ENCODE measurements at places on chromosomes 7 and 10.
A peak's percentile ranks its signal among the peaks of the same experiment; 100 is the strongest.

- DNase-seq = no peak
Observed at GRCh38 chr7:107998150-107998549, 4.8 kb downstream of the LAMB1 start.

DNA sequence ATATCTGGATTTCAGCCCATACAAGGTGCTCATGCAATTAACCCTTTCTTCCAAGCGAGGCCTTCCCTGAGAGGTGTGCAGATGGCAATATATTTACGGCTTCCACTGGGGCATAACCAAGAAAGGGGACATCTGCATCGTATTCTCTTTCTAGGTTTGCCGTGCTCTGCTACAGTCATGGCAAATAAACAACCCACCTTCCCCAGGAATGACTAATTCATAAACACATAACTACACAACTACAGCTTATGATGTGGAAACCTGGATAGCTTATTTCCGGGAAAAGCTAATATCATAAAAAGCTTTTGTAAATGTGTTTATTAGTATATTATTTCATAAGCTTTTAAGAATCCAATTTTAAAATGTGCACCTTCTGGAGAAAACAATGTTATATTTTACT, 120.0 kb downstream of the CAMK1D start:
- no peak for DNase-seq

GRCh38 chr10:44311563-44312051, 73.3 kb downstream of the CXCL12 start:
- no peak for DNase-seq

- DNase-seq = no peak
Observed at GRCh38 chr7:151863386-151864079, 13.4 kb downstream of the PRKAG2 start.

- no peak for DNase-seq
Observed at GRCh38 chr10:132607491-132607890, 69.9 kb downstream of the INPP5A start.

DNA sequence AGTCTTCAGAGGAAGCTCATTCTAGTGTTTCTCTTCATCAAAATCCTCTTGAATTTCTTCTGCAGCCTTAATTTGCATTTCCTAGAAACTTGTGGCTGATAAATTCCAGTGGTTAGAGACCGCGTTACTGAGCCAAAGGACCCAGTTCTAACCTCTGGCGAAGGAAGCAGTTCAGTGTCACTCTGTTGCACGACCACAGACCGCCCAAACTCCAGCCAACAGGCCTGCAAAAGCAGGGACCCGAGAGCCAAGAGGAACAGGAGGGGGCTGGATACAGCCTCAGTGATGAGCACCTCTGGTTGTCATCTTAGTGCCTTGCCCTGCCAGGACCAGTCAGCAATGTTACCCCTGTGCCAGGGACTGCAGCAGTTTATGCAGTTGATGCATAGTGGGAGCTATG, 70.0 kb downstream of the AFAP1L2 start:
- no peak for DNase-seq

DNA sequence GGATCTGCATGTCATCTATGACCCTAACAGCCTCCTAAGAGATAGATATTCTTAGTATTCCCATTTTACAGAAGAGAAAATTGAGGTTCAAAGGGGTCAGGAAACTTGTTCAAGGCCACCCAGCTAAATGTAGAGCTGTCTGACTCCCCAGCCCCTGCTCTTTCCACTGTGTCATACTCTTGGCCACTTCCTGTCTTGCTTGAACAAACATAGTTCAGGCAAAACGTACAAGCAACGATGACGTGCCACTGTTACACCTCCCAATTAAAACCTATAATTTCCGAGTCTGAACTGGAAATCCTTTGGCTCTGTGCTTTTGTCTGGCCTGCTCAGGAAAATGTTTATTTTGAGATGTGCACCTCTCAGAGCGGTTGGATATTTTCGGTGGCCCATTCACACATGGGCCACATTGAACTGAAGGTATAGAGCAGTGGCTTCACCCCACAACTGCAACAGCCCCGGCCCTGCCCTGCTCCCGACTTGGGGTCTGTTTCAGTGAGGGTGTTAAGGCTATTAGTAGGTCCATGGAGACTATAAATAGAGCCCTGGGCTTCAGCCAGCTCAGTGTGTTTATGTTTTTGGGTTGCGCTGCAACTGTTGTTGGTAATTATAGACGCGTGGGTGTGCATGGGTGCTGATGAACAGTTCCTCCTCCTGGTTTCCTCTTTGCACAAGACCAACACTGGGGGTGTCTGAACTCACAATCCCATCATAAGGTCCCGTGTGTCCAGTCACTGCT, 172.3 kb upstream of the ADO start:
- no peak for DNase-seq

GRCh38 chr7:121395494-121395960, 581 bp downstream of the FAM3C start:
- DNase-seq = no peak

DNA sequence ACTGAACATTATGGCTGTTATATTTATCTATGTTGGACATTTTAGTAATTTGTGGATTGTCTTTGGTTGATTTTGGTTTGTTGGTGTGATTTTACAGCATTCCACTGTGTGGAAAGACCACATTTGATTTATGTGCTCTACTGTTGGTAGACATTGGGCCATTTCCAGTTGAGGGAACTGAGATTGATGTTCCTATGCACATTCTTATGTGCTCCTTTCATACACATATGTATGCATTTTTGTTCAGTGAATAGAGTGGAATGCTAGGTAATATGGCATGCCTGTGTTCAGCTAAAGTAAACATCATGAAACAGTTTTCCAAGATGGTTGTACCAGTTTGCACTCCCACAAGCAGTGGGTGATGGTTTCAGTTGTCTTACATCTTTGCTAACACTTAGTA, 15.1 kb downstream of the CACNB2 start:
- no peak for DNase-seq

DNA sequence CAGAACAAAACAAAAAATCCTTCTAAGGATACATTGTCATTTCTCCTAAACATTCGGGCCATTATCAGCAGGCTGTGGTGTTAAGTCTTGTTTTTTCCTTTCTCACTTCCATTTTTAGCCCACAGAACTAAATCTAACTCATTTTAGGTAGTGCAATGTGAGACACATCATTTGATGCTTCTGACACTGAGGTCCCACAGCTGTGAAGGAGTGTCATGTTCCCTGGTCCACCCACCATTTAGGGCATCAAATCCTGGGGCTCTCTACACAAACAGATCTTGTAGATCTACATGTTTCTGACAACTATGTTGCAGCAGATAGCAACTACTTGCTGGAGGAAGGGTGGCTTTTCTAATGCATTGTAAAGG, 232.5 kb upstream of the IGFBP3 start:
- no peak for DNase-seq

- DNase-seq = no peak
Observed at GRCh38 chr7:34059136-34059828, 153.9 kb downstream of the BMPER start.

- DNase-seq = no peak
Observed at GRCh38 chr10:31381766-31382316, 62.8 kb downstream of the ZEB1 start.

DNA sequence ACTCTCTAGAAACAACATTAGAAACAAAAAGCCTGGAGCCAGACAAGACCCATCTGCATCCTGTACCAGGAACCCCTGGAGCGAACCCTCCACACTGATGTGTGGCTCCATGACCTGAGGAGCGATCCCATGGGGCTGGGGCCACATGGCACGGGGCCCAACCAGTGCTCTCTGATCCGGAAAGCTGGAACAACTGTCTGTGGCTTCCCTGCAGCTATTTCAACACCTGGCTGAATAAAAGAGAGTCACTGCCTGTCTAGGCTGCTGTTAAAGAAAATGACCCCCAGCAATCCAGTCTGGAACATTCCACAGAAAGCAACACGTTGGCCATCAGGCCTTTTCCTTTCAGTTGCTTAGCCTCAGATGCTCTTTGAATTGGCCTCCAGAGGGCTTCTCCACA, 20.9 kb downstream of the UROS start:
- DNase-seq = no peak

GRCh38 chr10:80767963-80768362, 230.3 kb downstream of the SH2D4B start:
- DNase-seq = no peak

DNA sequence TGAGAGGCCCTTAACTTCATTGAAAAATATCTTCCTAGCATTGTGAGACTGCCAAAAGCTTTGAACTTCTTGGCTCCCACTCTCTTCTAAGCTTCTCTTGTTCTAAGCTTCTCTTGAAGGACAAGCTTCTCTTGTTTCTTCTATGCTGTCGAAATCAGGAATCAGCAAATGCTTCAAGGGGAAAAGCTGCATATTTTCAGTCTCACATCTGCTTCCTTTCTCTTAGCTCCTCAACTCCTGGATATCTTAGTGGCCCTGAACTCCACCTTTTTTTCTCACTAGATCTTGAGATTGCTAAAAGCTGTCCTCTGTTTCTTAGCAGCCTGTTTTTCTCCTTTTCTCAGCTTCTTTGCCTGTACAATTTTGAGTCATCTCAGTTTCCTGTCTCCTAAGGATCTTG, 73.0 kb downstream of the NEUROD6 start:
- no peak for DNase-seq

- DNase-seq = peak; percentile 6
Observed at GRCh38 chr7:70193514-70193913, 595.2 kb downstream of the AUTS2 start.

DNA sequence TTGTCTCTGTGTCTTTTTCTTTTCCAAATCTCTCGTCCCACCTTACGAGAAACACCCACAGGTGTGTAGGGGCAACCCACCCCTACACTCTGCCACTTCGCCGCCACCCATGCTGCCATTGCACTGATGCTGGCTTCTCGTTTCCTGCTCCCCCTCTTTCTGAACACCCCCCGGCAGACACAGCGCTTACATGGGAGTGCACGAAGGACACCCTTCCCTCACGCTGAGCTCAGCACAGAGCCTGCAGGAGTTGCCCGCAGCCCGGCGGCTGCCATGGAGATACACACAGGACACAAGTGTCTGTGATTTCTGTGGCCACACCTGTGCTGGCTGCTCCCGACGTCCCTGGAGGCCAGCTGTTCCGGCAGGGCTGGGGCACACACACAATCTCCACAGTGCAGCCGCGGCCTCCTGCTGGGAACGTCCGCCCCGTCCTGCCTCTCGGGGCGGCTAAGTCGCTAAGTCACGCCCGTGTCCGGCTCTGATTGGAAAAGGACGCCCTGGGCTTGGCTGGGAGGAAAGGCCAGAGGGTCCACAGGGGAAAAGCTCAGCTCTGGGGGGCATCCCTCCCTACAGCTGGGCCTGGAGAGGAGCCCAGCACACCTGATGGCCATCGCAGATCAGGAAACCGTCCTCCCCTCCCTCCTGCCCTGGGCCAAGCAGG, 349.8 kb downstream of the PTPRN2 start:
- DNase-seq = no peak

- DNase-seq = no peak
Observed at GRCh38 chr10:35386594-35387174, 50.4 kb downstream of the CCNY start.

DNA sequence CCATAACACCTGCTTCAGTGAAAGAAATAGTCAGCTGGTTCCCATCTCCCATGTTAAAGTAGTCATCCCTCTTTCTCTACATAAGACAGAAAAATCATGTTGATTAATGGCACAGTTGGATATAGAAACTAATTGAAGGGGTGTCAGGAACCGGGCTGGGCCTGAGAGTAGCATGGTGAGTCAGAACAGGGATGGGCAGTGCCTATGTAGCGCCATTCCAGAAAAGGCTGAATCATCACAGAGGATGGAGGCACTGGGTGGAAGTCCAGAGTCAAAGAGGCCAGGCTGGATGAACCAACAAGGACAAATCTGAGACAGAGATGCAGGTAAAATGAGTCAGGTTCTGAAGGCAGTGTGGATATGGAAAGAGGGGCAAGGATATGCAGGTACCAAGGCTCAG, 201.2 kb downstream of the LHFPL3 start:
- no peak for DNase-seq

DNA sequence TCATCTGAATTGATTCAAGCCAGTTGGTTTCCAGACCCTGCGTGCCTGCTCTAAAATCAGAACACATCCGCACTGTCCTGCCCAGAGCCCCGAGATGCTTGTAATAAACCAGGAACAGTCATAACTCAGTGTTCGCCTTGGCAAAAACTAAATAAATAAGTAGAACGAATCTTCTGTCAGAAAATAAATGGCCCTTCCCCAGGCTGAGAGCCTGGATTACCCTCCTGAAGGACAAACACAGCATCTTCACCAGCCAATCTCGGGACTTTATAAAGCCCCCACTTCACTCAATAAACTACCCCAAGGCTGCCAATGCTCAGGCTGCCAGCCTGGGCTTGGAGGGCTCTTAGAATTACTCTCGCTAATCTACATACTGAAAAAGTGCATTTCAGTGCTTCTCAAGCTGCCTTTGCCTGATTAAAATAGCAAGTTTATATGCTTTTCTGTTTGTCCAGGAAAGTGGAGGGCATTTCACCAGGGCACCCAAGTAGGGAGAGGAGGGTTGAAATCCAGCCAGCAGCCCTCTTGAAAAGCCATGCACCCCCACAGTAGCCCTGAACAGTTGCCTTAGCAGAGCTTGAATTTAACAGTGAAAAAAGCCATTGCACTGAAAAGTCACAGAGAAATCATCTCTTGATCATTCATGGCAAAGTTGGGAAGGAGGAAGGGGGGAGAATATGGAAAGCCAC, 136.6 kb downstream of the CALN1 start:
- no peak for DNase-seq

GRCh38 chr10:90959826-90960225, 38.9 kb upstream of the ANKRD1 start:
- no peak for DNase-seq

DNA sequence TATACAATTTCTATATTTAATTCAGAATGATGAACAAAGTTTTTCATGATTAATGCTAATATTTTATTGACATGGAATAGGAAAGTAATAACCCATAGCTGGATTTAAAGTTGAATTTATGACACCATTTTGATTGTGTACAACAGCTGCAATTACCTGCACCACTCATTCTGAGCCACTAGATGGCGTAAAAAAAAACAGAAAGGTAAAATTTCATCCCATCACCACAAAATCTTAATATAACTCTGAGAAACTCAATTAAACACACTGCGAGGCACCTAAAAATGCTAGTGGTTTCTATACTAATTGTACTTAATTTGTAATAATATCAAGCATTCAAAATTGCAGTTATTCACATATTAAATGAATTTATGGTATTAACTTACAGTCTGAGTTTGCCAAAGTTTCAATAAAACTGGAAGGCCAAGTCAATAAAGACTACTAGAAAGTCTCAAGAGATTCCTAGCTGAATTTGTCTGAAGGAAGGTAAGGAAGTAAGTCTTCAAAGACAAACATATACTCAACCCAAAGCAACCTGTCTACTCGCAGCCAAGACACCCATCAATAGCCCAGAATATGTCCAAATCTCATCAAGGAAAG, 182.5 kb downstream of the SKAP2 start:
- DNase-seq = no peak

DNA sequence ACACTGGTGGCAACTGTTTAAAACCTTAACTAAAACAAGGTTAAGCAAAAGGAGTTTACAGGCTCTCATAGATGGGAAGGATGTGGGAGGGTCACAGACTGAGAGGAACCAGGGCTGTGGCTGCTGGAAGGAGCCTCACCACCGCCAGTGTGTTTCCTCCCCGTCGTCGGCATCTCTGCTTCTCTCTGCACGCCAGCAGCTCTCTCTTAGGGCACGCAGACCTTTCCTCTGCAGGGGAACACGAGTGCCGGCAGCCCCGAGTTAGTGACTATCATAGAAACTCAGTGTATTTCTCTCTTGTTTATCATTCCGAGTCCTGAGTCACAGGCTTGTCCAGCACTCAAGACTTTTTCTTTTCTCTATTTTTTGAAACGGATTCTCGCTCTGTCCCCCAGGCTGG, 8.1 kb upstream of the SH2D4B start:
- DNase-seq = no peak

- no peak for DNase-seq
Observed at GRCh38 chr10:110069502-110069982, 61.8 kb downstream of the ADD3 start.

- no peak for DNase-seq
Observed at GRCh38 chr10:52865213-52865612, 92.6 kb upstream of the MBL2 start.
